ENCODE measurements at places on chromosomes 1 and 21. TPM values are rescaled to one million over a fixed set of nuclear protein-coding genes. Genes with fewer than 3 reads are reported as not detected.
A peak's percentile ranks its signal among the peaks of the same experiment; 100 is the strongest.

GRCh38 chr21:44454747-44455523, at the start of gene LRRC3:
Gene LRRC3, plus strand, starts transcription at chr21:44455510. Its CDS starts 1,135 bp downstream, at chr21:44456645.
- peak; percentile 77 for DNase-seq

VANGL2 gene
- 0.48 TPM for total RNA-seq

HLX gene
- 15.1 TPM for total RNA-seq

DNA sequence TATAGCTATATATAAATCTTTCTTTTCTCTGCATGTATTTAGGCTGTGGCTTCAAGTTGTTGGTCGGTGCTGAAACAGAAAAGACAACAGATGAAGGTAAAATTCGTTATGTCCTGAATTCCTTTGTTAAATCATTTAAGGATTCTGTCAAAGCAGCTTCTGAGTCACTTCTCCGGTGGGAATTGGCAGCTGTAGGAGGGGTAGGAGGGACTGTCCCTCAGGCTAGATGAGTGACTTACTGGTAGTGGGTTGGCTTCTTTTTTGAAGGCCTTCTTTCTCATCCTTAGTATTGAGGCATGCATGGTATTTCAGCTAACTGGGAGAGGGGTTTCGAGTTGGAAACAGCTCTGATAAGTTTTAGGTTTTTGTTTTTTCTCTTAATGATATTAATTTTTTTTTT, 22.1 kb upstream of the NEXN start:
- DNase-seq: no peak

DNA sequence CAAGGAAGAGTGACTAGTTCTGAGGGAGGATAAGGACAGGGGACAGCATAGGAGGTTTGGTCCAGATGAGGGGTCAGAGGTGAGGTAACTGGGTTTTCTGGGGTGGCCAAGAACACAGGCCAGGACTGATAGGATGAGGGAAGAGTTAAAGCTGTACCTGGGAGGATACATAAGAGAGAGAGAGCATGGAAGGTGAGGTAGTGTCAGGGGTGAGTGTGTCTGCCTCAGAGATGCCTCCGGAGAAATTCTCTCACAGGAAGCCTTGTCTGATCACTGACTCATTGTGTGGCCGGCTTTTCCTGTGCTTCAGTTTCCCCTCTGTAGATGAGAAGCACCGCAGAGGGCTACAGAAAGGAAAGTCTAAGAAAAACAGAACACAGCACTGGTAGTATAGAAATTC, 40.2 kb downstream of the FASLG start:
- DNase-seq: no peak

FCRLA gene
- not detected for total RNA-seq

DNA sequence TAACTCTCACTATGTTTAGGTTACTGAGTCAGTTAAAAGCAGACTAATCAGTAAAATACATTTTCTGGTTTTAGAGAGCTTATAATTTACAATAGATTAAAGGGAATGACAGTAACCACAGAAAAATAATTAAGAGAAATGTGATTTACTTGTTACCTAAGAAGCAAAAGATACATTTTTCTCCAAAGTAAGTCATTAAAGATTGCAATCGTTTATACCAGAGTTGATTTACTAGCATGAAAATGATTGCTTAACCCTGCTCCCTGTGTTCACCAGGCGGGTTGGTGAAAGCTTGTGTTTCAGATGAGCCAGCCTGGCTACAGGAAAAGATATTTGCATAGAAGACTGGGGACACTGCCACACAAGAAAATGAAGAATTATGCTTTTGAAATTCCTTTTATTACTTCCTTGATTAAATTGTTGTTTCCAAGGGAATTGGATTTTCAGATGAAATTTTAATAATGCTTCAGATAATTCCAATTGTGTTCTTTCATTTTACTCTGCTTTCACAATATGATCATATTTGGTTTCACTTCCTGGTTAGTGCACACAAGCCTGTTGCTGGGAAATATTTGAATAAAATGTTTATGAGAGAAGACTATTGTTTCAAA, 27.9 kb downstream of the LRRC8B start:
- DNase-seq: peak; percentile 38
